ENCODE measurements at places on chromosomes 4 and X.
A peak's percentile ranks its signal among the peaks of the same experiment; 100 is the strongest.

GRCh38 chrX:71998836-71999509 is 88.3 kb downstream of the NHSL2 start:
- DNase-seq, result peak; percentile 50

- DNase-seq, result no peak
Measured at GRCh38 chr4:179858221-179858620, 2385.0 kb upstream of the TENM3 start.

DNA sequence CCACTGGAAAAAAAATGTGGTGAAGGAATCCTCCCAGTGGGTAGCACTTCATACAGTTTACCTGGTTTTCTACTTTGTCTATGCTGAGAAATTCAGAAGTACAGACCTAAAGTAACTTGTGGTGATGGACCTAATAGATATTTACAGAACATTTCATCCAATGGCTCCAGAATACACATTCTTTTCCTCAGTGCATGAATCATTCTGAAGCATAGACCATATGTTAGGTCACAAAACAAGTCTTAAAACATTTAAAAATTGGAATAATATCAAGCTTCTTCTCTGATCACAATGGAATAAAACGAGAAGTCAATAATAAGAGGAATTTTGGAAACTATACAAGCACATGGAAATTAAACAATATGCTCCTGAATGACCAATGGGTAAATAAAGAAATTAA is 450.1 kb upstream of the INTU start:
- DNase-seq, result no peak

DNA sequence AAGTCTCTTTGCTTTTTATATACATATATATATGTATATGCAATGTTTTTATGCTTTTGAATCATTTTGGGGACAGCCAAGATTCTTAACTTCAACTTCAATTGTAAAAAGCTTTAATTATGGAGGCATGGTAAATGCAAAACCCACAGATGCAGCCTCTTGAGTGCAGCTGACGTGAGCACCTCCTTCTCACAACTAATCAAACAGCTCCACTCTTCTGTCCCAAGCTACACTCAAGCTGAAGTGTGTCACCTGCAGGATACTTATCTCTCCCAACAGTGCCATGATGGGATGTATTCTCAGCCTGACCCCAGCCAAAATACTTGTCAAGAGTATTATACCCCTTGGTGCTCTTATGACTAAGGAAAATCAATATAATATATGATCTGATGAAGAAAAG is 60.7 kb upstream of the BLTP1 start:
- no peak for DNase-seq

DNA sequence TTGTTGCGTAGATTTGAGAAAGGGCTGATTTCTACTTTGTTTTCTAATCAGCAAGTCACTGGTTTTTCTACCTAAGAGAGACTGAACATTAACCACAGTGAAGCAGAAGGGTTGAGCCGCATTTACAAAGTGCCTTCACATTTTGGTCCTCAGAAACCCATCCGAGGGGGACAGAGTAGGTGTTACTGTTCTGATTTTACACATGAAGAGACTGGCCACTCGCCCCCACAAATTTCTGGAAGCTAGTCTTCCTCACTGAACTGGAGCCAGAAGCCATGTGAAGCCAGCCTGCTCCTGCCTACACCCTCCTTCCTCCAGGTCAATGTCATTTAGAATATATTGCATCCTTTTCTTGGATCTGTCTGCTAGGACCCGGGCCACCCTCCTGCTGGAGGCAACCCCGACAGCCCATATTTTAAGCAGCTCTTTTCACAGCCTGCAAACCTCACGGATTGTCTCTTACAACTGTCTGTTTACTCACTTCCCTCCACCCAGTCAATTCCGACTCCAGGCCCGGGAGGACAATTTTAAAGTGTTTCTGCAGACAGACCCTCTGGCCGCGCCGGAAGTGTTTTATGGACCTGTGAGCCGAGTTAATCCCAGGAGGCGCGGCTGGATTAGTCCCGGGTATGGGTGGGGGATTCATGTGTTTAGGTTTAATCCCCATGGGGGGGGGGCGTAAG is 73.2 kb upstream of the BCOR start:
- peak; percentile 40 for DNase-seq

- no peak for DNase-seq
Measured at GRCh38 chrX:110414273-110414672, 55.6 kb downstream of the RTL9 start.

GRCh38 chrX:19862634-19863211 is 24.7 kb downstream of the SH3KBP1 start:
- no peak for DNase-seq

- peak; percentile 63 for DNase-seq
Measured at GRCh38 chr4:123826896-123827295, 430.3 kb downstream of the SPRY1 start.

- no peak for DNase-seq
Measured at GRCh38 chrX:108601276-108601675, 135.1 kb downstream of the IRS4 start.

GRCh38 chr4:56704089-56704871 is 23.2 kb upstream of the HOPX start:
- DNase-seq, result peak; percentile 12

DNA sequence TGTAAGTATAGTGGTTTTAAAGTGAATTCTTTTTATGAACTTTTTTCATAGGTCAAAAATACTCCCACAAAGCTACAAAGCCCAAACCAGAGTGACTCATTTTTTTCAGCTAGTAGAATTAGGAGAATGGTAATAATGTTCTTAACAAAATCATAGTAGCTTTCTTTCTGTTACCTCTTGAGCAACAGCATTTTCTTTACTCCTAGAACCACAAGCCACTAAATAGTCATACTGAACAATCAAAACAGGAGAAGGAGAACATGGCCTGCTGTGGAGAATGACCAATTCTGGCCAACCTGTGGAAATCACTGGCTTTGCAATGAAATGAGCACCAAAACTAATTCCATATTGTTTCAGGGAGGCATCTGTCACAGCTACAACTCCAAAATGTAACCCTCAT is 112.9 kb downstream of the AMMECR1 start:
- peak; percentile 59 for DNase-seq

- no peak for DNase-seq
Measured at GRCh38 chrX:108415891-108416290, 22.3 kb downstream of the COL4A6 start.

DNA sequence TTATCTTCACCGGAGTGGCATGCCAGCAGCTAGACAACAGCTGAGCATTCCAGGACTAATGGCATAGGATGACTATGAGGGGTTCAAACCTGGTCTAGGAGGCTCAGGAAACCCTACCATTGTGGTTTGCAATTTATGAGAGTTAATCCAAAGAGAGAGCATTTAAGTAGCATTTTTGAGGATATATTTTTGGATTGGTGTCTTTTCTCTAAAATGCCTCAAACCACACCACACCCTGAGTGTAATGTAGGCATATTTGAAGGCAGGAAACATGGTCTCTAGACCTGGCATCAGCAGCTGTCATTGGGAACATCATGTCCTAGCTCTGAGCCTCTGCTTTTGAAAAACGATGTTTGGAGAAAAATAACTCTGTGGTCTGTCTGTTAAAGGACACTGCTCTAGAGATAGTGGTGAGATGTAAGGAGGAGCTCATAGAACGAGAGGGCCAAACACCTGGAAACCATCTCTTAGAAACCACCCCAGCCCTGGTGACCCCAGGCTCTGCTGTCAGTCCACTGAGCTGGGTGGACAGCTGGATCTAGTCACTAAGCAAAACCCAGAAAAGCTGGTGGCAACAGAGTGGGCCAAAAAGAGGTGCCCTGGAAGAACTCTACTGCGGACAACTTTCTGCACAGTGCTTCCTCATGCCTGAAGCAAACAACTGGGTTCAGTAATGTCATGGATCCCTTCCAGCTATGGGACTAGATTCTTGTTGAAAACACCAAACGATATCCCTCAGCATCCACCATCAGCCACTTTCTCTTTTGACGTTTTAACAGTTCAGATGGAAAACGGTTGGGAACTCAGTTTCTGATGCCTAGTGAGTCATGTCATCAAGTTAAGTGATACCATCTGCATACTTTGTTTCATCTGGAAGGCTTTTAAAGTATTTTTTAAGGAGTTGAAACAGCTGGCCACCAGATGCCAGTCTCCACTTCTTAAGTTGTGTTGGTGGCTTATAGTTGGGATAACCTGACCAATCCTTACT is 100.2 kb upstream of the C1QTNF7 start:
- DNase-seq, result peak; percentile 35

DNA sequence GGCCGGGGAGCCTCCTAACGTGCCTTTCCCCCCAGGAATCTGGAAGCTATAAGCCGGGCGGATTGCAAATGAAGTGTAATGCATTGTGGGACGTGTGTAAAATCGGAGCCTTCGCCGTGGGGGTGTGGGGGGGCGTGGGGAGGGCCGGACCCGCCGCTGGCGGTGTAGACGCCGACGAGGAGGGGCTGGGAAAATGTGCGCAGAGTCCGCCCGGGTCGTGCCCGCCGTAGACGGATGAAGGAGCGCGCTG is 1.3 kb downstream of the STOX2 start:
- no peak for DNase-seq

GRCh38 chr4:141524116-141524515 is 112.3 kb upstream of the IL15 start:
- peak; percentile 15 for DNase-seq

- DNase-seq, result no peak
Measured at GRCh38 chr4:2798399-2799223, 5.7 kb downstream of the SH3BP2 start.

- DNase-seq, result peak; percentile 11
Measured at GRCh38 chrX:53605004-53605403, 81.5 kb downstream of the HUWE1 start.

- peak; percentile 37 for DNase-seq
Measured at GRCh38 chr4:89129080-89129640, 17.8 kb downstream of the TIGD2 start.

GRCh38 chr4:121597346-121597934 is 99.3 kb downstream of the ANXA5 start:
- peak; percentile 42 for DNase-seq

- no peak for DNase-seq
Measured at GRCh38 chr4:98473046-98473445, 185.4 kb downstream of the TSPAN5 start.

DNA sequence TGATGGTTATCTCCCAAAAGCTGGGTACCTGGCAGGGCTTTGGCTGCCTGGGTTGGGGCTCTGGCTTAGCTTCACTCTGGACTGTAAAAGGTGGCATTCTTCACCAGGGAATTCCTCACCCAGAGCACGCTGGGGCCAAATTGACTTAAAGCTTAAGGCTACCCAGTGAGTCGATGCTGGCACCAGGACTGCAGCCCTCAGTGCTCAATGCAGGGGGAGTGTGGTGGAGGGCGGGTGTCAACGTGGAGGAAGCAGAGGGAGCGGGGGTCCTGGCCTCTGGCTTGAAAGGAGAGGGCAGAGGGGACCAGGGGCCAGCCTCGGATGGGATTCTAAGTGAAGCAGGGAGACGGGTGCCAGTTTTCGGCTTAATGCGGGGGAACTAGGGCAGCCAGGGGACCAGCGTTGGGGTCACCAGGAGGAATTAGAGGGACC is 446 bp upstream of the FAM50A start:
- peak; percentile 30 for DNase-seq

DNA sequence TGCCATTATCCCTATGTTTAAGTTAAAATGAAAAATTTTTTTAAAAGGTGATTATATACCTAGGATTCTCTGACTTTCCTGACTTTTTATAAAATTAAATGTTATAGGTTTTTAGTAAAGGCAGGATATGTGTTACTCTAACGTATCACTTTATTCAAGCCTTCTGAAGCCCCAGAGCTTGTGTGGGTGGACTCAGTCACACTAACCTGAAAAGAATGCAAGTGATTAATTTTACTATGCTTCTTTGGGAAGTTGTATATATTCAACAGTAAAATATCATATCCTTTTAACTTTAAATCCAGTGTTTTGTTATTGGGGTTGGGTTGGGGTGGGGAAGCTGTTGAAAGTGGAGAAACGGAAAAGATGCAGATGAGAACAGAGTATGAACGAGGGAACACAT is 22.8 kb downstream of the PDLIM3 start:
- peak; percentile 74 for DNase-seq

DNA sequence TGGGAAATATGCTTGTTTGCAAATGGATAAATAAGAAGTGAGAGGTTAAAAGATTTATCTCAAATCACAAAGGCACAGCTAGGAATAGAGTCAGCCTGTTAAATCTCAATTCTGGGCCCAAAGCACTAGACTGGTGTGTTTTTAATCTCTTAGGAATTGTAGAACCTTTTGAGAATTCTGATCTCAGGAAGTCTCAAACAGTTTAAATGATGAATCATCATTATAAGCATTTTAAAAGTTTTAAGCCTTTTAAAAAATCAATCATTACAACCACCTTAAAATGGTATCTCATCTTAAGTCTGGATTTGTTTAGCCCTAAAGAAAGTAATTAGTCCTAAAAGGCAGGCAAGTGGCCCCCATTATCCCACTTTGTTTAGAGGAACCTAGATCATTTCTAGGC is 17.8 kb downstream of the DGKK start:
- DNase-seq, result no peak

GRCh38 chr4:169361756-169362155 is 91.0 kb upstream of the SH3RF1 start:
- DNase-seq, result no peak

- DNase-seq, result no peak
Measured at GRCh38 chr4:123706973-123707372, 310.4 kb downstream of the SPRY1 start.

DNA sequence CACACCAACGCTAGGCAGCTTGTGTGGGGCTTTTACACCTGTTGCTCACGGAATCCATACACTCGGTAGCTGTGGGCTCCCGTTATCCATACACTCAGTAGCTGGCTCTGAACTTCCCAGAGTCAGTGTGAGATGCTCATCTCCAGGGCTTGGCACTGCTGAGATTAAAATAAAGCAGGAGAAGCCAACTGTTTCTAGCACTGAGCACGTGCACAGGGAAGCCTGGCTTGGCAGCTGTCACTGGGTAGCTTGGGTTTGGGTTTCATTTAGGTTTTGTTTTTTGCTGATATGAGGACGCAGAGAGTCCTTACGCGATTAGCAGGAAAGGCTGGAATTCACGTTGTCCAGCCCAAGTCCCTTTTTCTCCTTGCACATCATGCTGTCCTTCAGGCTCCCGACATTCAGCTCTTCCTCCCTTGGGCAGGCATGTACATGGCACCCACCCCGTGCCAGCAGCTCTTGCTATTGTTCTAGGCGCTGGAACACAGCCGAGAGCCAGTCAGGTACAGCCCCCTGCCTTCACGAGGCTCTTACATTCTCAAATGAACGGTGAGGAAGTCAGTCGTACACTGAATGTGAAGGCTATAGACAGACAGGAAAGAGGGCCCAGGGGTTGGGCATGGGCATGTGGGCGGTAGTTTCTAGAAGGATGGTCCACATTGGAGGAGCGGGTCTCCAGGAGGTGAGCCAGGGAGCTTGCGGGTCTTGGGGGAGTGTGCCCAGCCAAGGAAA is 25.9 kb downstream of the NSG1 start:
- DNase-seq, result no peak

- DNase-seq, result peak; percentile 55
Measured at GRCh38 chr4:188986271-188986689, 847.0 kb downstream of the TRIML1 start.

DNA sequence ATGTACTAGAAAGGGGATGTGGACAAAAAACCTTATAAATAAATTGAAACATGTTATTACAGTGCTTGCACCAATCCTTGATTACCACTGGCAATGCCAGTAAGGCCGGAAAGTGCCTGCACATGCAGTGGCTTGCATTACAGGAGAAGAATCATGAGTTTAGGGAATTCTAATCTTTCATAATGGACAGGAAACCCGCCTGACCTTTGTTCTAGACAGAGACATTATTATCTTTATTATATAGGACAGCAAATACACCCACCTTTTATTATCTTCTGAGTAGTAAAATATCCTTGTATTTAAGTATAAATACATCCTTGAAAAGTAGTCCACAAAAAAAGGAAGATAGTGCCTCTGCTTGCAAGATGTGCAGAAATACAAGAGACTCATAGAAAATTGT is 379.9 kb upstream of the LCORL start:
- no peak for DNase-seq

GRCh38 chrX:132918523-132918922 is 39.9 kb downstream of the HS6ST2 start:
- DNase-seq, result no peak
